Nephron progenitor cell (in vitro differentiated cells): ENCODE measurements at places on chromosomes 4 and X.
A peak's percentile ranks its signal among the peaks of the same experiment; 100 is the strongest.

- DNase-seq = no peak
Measured at GRCh38 chr4:76374798-76375197, 46.1 kb downstream of the CCDC158 start.

DNA sequence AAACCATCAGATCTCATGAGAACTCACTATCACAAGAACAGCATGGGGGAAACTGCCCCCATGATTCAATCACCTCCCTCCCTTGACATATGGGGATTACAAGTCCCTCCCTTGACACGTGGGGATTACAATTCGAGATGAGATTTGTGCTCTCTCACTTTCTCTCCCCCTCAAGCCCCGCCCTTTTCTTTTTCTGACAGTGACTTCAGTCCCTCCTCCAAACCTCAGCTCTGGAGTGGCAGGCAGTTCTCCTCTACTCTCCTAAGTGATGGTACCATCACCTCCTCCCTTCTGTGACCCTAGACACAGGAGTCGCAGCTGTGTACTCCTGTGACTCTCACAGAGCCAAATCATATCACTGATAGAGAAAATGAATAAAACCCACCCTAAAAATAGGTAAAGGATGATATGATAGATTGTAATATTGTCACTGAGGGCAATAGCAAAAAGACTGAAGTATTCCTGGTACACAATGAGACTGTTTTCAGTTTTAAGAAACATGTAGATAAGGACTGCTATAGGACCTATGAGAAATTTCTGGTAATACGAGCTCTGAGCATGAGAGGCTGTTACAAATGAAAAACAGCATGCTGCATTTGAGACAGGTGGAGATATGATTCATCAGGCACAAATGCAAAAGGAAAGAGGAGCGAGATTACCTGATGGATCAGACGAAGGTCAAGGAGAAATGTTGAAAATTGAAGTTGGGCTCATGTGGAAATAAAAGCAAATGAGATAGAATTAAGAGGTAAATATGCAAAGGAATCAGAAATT is 101.2 kb upstream of the CBLL2 start:
- DNase-seq = no peak

DNA sequence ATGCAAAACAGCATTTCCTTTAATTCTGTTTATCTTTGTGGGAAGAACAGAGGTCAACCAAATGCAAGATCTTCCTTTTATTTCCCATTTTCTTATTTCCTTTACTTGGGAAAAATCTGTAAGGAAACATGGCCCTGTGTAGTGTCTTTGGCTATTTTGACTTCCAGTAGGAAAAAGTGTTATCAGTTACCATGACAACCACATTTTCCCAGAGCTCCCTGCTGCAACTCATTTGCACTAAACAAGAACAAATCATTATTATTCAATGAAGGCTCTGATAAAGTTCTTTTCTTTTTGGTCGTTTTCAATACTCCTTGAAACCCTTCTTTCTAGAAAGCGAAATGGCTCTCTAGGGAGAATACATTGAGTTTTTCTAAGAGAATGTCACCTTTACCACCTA is 117.2 kb upstream of the DDX53 start:
- no peak for DNase-seq

DNA sequence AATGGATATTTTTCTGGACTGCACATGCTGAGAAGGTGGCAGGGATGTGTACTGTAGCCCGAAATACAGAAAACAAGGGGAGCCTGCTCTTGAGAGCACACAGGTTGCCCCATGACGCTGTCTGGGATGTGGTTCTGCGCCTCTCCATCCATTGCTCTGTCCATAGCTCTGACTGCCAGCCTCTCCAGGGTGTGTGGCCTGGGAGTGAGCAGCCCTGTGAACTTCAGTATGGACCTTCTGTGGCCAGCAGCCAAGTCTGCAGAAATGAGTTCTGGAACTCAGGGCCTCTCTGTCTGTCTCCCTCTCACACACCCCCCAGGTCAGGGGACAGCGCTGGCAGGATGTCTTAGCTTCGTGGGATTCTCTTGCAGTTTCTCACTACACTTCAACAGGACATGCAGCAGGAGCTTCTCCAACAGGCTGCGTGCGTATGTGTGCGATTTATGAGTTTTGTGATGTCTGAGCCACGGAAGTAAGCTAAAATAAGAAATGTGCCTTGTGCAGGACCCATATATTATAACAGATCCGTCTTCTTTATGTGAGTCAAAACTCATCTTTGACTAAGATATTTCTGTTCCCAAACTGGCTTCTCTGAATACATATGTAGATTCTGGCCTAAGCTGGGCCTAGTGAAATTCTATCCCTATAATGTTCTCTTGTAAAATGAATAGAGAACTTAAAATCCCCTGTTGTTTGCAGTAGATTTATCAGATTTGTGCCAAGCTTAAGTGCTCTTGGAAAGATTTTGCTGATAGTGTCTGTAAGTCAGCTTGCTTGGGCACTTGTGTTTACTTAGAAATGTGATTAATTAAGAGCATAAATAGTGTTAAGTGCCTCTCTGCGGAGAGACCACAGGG is 40.0 kb downstream of the PROM1 start:
- DNase-seq = no peak

GRCh38 chr4:19971829-19972228 is 279.9 kb upstream of the SLIT2 start:
- DNase-seq = no peak

GRCh38 chr4:31045724-31046318 is 325.7 kb downstream of the PCDH7 start:
- DNase-seq = peak; percentile 3

GRCh38 chrX:48800574-48801279 is 1.1 kb upstream of the HDAC6 start:
- no peak for DNase-seq

DNA sequence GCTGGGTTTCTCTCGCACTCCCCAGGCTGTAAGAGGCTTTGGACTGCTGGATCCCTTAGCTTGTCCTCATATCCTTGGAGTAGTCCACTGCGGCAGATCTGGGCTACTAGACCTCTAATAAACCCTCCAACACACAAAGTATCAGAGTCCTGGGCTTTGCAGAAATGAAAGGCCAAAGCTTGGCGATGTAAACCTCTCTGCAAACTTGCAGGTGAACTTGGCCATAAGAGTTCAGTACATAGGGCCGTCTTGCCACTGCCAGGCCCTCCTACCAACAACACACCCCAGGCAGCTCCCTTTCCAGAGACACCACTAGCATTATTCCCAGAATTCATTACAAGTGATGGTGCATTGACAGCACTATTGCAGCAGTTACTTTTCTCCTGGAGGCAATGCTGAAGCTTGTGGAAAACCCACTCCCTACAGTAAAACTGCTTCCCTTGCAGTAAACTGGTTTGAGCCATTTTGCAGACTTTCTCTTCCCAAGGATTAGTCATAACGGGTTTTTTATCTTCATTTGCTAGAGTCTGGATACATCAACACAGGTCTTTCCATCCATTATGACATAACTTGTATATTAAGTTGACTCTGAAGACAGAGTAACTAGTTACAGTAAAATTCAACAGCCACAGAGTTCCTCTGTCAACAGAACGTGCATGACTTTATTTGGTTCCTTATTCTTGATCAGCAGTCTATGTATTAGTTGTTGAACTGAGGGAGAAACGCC is 2.4 kb downstream of the ANKRD50 start:
- DNase-seq = peak; percentile 8

- no peak for DNase-seq
Measured at GRCh38 chr4:23818097-23818885, 71.6 kb downstream of the PPARGC1A start.

GRCh38 chr4:42399393-42399792 is 2.1 kb downstream of the SHISA3 start:
- DNase-seq = peak; percentile 37

DNA sequence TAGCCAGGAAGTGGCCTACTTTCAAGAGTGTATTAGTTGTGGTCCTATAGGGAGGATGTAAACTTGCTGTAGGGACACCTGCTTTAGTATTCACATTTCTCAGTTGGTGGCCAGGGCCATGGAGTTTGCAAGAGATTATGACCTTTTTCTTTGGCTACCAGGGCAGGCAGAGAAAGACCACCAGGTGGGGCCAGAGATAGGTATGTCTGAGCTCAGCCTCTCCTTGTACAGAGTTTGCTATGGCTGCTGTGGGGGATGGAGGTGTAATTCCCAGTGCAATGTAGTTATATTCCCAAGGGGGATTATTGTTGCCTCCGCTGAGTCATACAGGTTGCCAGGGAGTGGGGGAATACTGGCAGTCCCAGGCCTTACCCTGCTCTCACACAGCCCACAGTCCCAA is 26.3 kb upstream of the DACH2 start:
- peak; percentile 4 for DNase-seq

DNA sequence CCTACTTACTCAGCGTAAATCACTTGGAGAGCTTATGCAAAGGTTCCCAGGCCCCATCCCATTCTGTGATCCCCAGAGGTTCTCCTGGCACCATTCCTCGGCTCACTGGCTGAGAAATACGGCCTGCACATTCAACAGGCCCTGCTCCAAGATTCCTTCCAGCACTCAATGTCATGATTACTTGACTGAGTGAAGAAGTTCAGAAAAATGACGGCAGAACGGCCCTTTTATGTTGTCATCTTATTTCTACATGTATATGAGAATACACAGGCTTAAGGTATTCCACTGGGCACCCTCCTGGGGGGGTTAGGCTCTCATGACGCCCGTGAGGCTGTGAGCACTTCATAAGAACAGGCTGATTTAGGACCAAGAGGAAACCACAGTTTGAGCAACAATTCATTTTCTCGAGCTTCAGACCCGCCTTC is 190.6 kb downstream of the NSUN7 start:
- DNase-seq = no peak
